Chondrocyte (in vitro differentiated cells): ENCODE measurements at places on chromosomes 3 and 15. TPM values are rescaled to one million over a fixed set of nuclear protein-coding genes. Genes with fewer than 3 reads are reported as not detected.

The RASSF1 gene
- total RNA-seq, result 17.3 to 22.4 TPM (median 21.8 TPM) in 3 replicates

The EXD1 gene
- not detected in 3 replicates for total RNA-seq

The PRKAR2A gene
- total RNA-seq, result 66.5 to 75.5 TPM (median 73.3 TPM) in 3 replicates

The BBX gene
- total RNA-seq, result 68.4 to 82.7 TPM (median 69.6 TPM) in 3 replicates

The ACKR4 gene
- 0.22 TPM in 1 of 3 replicates, not detected in the others for total RNA-seq

The ATOSA gene
- total RNA-seq, result 18.7 to 38.8 TPM (median 21.9 TPM) in 3 replicates

The PRICKLE2 gene
- total RNA-seq, result 48.2 to 103 TPM (median 60.5 TPM) in 3 replicates

The CCR3 gene
- not detected in 3 replicates for total RNA-seq

The ADAMTS9 gene
- total RNA-seq, result 4.6 to 5.6 TPM (median 5.1 TPM) in 3 replicates

The CCR8 gene
- not detected in 3 replicates for total RNA-seq

The GPR149 gene
- total RNA-seq, result not detected in 3 replicates

DNA sequence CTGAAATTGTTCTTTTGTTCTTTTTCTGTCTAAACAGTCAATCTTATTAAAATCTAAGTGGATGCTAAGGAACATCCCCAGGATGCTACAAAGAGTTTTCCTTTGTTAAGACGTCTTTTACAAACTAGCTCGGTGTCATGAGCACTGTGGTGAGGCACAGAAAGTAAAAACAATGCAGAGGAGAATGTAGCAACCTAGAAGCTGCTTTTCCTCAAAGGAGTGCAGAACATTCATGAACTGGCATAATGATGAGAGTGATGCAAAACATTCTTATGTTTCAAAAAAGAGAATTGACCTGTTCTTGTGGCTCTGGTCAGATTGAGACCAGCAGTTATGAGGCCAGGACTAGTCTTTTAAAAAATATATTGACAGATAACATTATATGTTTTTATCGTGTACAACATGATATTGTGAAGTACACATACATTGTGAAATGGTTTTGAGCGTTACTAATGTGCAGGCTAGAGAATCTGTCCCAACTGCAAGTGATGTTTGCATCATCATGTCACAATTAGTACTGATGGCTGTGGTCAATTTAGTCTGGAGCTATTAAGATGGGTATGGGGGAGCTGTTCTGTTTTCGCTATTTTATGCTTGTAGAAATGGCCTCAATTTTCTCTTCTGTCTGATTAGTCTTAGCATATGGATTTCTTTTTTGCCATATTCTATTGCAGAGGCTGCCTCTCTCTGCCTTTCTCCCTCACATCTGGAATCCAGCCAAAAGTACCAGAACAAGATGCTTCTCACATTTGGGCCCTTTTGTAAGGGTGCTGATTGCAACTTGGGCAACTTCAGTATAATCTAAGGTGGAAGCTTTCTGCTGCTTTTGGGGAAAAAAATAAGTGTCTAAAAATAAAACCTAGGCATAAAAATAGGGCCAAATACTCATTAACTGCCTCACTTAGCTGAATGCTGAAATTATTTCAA lies 50.2 kb downstream of the HHLA2 start:
- no peak overlapping the region for H3K27ac ChIP-seq
- peaks cover 17% of the 10 kb centered on the region for H3K4me1 ChIP-seq
- DNase-seq, result no peak
- H3K27me3 ChIP-seq, result no peaks in the 10 kb centered on the region

DNA sequence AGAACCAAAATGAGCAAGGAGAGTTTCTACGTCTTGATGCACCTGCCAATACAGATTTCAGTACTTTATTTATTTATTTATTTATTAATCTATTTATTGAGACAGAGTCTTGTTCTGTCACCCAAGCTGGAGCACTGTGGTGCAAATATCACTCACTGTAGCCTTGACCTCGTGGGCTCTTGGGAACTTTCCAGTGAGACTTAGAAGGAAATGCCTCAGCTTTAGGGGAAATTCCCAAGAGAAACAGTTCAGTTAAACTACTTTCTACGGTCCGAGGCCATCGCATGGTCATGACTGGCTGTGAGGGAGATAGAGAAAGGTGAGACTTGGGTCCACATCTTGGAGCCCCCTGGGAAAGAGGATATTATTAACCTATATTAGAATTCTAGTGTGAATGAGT lies 47.0 kb upstream of the HERC1 start:
- no peak for DNase-seq
- H3K27me3 ChIP-seq, result no peaks in the 10 kb centered on the region
- H3K4me1 ChIP-seq, result peaks cover 3% of the 10 kb centered on the region
- no peak overlapping the region for H3K4me3 ChIP-seq
- no peak overlapping the region for H3K27ac ChIP-seq

DNA sequence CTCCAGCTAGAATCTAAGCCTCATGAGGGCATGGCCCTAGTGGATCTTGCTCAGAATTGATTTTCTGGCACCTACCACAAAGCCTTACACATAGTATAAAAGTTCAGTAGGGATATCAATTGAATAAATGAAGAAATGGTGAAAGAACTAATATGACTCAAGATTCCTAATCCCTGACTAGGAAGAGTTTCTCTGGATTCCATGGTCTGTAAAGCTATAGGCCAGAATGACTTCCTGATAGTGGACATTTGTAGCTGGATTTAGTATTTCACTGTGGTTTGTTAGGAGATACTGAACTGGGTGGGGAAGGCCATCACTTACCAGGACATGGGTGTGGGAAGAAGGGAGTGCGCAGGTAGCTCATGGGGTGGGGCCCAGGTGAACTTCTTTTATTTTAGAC lies 168.9 kb downstream of the RAP2B start:
- DNase-seq, result no peak
- H3K4me3 ChIP-seq, result no peak overlapping the region
- H3K27me3 ChIP-seq, result peaks cover 6% of the 10 kb centered on the region
- no peak overlapping the region for H3K27ac ChIP-seq

DNA sequence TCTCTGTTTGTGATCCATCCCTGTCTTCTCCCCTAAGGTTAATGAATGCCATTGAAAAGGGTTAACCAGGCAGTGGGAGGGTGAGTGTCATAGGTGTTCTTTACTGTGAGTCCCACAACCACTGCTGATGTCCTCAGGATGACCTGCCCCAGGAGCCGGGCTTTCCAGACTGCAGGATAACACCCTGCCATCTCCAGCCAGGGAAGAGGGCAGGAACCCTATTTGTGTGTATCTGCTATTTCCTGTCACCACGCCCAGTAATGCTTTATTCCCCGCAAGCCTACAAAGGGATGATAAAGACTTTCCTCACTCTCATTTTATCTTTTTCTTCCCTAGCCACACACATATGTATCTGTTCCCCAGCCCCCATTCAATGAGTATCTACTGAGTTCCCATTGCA lies 15.6 kb upstream of the CTXND1 start:
- no peak for DNase-seq
- H3K4me3 ChIP-seq, result no peak overlapping the region
- no peaks in the 10 kb centered on the region for H3K4me1 ChIP-seq
- no peak overlapping the region for H3K27ac ChIP-seq

- peaks cover 5% of the 10 kb centered on the region for H3K27me3 ChIP-seq
- DNase-seq, result no peak
- H3K36me3 ChIP-seq, result no peaks in the 10 kb centered on the region
- H3K27ac ChIP-seq, result no peak overlapping the region
- no peak overlapping the region for H3K4me3 ChIP-seq
Measured at GRCh38 chr3:192026661-192027060, 565.7 kb downstream of the PYDC2 start.

DNA sequence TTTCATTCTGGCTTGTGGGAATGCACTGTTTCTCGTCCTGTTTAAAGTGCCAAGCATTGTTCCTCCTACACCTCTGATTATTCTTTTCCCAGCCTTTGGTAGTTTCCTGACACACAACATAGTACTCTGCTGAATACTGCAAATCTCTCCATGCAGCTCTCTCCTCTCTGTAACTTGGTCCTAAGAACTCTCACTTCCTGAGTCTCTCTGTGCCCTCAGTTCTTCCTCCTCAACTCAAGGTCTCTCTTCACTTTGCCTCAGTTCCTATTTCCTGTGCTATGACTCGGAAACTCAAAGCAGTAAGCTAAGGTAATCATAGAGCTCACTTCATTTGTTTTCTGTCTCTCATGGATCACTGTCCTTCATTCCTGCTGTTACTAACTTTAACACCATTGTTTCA lies 113.4 kb downstream of the ZNF280D start:
- H3K4me1 ChIP-seq, result no peaks in the 10 kb centered on the region
- H3K27me3 ChIP-seq, result no peaks in the 10 kb centered on the region
- H3K4me3 ChIP-seq, result no peak overlapping the region

GRCh38 chr3:63470745-63471144 lies 181.7 kb upstream of the SNTN start:
- no peak overlapping the region for H3K27ac ChIP-seq
- H3K36me3 ChIP-seq, result no peaks in the 10 kb centered on the region
- H3K4me1 ChIP-seq, result no peaks in the 10 kb centered on the region
- peaks cover 5% of the 10 kb centered on the region for H3K27me3 ChIP-seq
- H3K4me3 ChIP-seq, result no peak overlapping the region

GRCh38 chr3:46725621-46726314 lies 8.1 kb upstream of the PRSS50 start:
- no peak overlapping the region for H3K27ac ChIP-seq
- no peak overlapping the region for H3K4me3 ChIP-seq
- H3K27me3 ChIP-seq, result peaks cover 15% of the 10 kb centered on the region

GRCh38 chr3:120281261-120281660 lies 3.8 kb downstream of the GPR156 start:
- no peak overlapping the region for H3K27ac ChIP-seq
- H3K27me3 ChIP-seq, result peaks cover 4% of the 10 kb centered on the region
- H3K36me3 ChIP-seq, result peaks cover 3% of the 10 kb centered on the region
- H3K4me1 ChIP-seq, result peaks cover 5% of the 10 kb centered on the region
- no peak for DNase-seq

DNA sequence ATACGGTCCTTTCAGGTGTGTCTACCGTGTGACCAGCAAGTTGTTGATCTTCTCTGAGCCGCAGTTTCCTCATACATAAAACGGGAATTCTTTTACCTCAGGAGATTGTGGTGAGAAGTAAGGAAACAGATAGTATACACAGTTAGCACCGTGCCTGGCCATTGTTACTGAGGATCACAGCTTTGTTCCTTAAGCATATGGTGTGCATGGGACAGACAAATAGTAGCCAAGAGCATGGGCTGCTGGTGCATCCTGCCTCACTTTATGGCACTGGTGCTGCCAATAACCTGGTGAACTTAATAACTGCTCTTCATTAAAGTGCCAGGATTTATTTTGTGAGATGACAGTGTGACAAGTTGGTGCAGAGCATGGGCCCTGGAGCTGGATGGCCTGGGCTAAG lies 86.3 kb downstream of the PDCD6IP start:
- peaks cover 12% of the 10 kb centered on the region for H3K27me3 ChIP-seq
- peaks cover 25% of the 10 kb centered on the region for H3K4me1 ChIP-seq
- H3K36me3 ChIP-seq, result no peaks in the 10 kb centered on the region
- no peak overlapping the region for H3K4me3 ChIP-seq
- H3K27ac ChIP-seq, result no peak overlapping the region
- DNase-seq, result no peak

DNA sequence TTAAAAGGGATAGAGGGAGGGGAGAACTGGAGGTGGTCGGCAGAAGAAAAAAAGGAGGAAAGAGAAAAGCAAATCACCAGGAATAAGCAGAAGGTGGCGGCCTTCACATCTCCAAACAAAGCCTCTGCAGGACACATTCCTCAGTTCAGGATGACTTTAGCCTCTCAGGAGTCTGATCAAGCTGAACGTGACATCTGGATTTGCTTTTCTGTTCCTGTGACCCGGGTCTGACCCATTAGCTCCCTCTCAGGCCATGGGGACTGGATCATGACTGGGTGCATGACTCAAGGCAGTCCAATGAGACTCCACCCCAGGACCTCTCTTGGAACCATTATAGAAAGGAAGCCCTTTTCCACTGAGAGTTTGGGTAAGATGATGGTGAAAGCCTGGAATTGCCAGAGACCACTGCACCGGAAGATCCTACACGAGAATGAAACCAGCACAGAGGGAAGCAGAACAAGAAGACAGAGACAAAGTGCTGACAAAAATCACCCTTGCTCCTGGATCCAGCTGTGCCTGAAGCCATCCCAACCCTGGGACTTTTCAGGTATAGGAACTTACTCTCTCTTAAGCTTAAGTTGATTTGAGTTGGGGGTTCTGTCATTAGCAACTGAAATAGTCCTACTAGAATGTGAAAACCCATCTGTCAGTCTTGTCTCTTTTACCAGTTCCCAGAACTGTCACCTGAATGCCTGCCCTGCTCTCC lies 45.4 kb upstream of the RAD18 start:
- no peaks in the 10 kb centered on the region for H3K4me1 ChIP-seq
- H3K27me3 ChIP-seq, result no peaks in the 10 kb centered on the region
- DNase-seq, result no peak
- H3K27ac ChIP-seq, result no peak overlapping the region

DNA sequence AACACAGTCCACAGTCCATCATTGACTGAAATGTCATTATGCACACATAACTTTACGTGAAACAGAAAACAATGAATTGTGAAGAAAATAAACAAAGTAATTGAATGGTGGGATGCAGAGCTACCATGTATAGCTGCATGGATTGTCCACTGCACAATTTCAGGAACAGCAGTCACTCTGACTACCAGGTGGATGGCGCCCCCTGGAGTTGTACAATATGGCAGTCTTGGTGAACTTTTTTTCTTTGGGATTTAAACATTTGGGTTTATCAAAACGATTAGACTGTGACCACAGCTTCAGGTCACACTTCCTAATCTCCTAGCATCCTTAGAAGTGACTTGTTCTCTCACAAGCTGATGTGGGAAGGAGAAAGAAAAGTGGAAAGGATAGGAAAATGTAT lies 48.9 kb upstream of the TCF12 start:
- no peak for DNase-seq
- H3K36me3 ChIP-seq, result no peaks in the 10 kb centered on the region
- H3K4me1 ChIP-seq, result peaks cover 15% of the 10 kb centered on the region
- H3K27me3 ChIP-seq, result no peaks in the 10 kb centered on the region
- no peak overlapping the region for H3K27ac ChIP-seq

DNA sequence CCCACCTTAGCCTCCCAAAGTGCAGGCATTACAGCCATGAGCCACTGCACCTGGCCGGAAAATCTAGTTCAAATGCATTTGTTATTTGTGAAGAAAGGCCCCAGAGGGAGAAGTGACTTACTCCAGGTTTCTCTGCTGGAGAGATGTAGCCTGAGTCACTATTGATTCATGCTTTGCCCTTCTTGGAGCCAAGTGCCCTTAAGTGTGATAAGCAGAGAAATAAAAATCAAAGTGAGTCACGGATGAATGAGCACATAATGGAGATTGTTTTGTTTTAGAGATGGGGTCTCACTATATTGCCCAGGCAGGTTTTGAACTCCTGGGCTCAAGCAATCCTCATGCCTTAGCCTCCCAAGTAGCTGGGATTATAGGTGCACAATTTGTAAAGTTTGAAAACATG lies 33.1 kb downstream of the CDC25A start:
- H3K27ac ChIP-seq, result no peak overlapping the region
- H3K36me3 ChIP-seq, result no peaks in the 10 kb centered on the region
- DNase-seq, result no peak
- H3K4me3 ChIP-seq, result no peak overlapping the region
- H3K4me1 ChIP-seq, result peaks cover 25% of the 10 kb centered on the region

DNA sequence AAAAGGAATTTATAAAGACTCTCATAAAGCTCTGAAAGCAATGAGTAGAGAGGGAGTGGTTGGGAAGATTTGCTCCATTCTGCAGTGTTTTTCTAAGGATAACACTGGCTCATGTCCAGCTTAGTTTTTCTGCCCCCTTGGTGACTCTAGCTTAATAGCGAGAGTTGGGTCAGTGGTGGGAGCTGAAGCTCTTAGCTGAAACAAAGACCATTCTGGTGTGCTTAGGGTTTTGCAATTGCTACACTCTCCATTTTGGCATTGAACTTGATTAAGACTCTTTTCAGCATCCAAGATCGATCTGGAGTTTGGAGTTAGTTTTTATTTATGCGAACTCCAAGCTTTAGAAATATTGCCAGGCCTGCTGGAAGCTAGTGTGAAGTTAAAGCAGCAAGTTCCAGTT lies 98.0 kb downstream of the ATG7 start:
- H3K4me3 ChIP-seq, result no peak overlapping the region
- H3K36me3 ChIP-seq, result peaks cover 11% of the 10 kb centered on the region
- no peak overlapping the region for H3K27ac ChIP-seq
- no peak for DNase-seq
